ENCODE measurements at places on chromosomes 3 and 15.

- DNase-seq: no peak
Observed at GRCh38 chr3:41000471-41000870, 198.8 kb upstream of the CTNNB1 start.

DNA sequence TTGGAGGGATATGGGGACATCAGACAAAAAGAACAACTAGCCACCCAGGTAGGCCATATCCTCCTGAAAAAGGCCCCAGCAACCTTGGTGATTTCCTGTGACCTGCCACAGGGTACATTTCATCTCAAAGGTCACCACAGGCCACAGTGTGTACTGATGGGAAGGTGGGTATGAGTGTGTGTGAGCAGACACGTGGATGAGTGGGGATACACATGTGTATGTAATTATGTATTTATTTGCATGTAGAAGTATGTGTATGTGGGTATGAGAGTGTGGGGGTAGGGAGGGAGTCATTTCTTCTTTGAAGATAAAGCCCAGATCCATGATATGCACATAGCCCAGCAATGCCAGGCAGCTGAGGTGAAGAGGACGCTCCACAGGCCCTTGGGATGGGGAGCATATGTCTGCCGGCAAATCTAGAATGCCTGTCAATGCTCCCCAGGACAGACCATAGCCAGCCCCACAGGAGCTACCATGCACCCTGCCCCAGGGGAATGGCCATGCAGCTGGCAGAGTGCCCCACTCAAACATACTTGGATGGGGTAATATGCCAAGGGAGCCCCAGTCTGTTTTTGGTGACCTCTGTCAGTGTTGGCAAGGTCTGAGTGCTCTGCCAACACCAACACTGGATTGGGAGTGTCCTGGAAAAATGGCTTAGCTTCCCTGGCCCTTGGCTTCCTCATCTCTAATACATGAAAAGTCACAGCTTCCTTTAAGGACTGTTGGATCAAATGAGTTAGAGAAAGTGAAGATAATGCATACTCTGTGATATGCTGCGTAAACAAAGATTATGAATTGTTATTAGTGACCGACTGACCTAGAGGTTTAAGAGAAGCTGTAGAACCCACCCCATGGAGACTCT, 42.4 kb downstream of the RAB6B start:
- DNase-seq: no peak

- no peak for DNase-seq
Observed at GRCh38 chr3:46987743-46988401, 8.4 kb downstream of the NBEAL2 start.

DNA sequence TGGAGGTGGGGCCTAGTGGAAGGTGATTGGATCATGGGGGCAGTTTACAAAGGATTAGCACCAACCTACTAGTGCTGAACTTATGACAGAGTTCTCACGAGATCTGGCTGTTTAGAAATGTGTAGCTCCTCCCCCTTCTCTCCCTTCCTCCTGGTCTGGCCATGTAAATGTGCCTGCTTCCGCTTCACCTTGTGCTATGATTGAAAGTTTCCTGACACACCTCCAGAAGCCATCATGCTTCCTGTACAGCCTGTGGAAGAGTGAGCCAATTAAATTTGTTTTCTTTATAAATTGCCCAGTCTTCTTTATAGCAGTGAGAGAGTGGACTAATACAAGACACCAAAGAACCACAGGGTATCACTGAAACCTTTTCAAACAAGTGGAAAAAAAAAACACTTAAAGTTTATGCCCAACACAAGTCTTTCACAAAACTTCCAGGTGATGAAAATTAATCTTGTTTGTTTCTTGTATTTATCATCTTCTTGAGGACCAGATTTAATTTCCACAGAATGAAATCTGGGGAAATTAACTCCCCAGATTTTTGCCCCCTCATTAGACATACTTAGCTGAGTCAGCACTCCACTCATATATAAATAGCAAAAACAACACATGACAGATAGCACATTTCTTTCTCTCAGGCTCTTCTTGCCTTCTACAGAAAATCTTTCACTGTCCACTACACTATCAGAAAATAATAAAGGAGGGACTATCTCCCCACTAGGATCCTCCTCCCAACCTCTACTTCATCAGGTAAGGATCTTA, 847.2 kb downstream of the TUSC7 start:
- DNase-seq: no peak

GRCh38 chr3:87318617-87319021, 42.2 kb upstream of the POU1F1 start:
- no peak for DNase-seq

DNA sequence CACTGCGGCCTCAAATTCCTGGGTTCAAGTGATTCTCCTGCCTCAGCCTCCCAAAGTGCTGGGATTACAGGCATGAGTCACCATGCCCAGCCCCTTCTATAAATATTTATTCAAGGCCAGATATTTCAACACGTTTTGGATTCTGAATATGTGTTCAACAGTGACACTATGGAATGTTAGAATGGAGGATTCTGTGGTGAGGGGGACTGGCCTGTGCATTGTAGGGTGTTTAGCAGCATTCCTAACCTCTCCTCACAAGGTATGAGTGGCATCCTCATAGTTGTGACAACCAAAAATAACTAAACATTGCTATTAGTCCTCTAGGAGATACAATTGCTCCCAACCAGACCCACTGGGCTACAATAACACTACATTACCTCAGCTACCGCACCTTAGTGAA, 104.0 kb upstream of the ATP10A start:
- DNase-seq: no peak

GRCh38 chr3:27253831-27254230, 115.4 kb downstream of the NEK10 start:
- DNase-seq: no peak

DNA sequence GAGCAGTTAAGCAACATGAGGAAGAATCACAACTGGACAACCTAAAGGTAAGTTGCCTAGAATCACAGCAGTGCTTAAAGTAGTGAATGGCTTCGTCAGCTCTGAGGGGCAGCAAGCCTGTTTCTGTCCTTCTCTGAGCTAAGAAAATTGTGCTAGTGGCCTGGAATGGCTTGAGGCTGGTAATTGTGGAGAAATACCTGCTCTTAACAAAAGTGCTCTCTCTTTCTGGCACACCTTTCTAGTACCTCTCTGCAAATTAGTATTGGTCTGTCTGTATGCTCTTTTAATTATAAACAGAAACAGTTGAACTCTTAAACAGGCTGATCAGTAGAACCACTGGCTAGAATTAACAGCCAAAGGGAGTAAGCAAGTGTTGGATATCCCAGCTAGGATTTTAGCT, 11.6 kb downstream of the SNX1 start:
- no peak for DNase-seq

- DNase-seq: no peak
Observed at GRCh38 chr15:69997161-69997485, 100.6 kb downstream of the TLE3 start.

GRCh38 chr3:158509891-158510290, 61.1 kb upstream of the MLF1 start:
- no peak for DNase-seq

DNA sequence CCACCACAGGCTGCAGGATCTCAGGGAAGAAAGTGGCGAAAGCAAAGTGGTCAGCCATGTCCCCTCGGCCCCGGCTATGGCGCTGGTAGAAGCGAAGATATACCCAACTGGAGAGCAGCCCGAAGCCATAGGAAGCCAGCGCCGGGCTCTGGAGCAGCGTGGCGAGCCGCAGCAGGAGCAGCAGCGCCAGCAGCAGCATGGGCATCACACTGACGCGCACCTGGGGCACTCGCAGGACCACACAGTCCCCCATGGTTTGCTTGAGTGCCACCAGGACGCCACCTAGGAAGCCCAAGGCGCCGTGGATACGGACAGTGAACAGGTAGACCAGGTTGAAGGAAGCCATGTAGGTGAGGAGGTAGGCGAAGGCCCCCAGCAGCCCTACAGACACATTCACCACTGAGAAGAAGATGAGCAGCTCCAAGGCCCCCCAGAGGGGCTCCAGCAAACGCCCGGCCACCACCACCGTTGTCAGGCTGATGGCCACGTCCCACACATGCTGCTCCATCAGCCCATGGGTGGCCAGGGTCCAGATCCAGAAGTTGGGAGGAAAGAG, 888 bp downstream of the TMEM115 start:
- no peak for DNase-seq
